Esophagus squamous epithelium (tissue), 5 donors: ENCODE measurements at places on chromosomes 1 and 21.

- H3K4me1 ChIP-seq, result peaks cover 57% of the 10 kb centered on the region
- H3K4me3 ChIP-seq, result peak overlapping the region; percentile 31
- H3K36me3 ChIP-seq, result no peaks in the 10 kb centered on the region
- H3K27ac ChIP-seq, result peak overlapping the region; percentile 78
Measured at GRCh38 chr1:40381268-40382107, 8.0 kb downstream of the SMAP2 start.

GRCh38 chr1:3119725-3120124 lies 50.7 kb downstream of the PRDM16 start:
- H3K27ac ChIP-seq, result no peak overlapping the region
- DNase-seq, result no peak

DNA sequence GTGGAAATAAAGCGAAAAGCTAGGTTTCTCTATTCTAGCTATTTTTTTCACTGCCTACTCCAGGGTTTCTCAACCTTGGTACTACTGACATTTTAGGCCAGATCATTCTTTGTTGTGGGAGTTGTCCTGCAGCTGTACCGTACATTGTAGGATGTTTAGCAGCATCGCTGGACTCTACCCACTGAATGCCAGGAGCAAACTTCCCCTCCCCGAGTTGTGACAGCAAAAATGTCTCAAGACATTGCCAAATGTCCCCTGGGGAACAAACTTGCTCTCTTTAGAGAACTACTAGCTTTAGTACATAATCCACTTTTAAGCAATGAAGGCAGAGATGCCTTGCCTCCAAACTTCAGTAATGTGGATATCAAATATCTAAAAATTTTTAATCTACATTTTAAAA lies 122.8 kb downstream of the PLPPR5 start:
- no peaks in the 10 kb centered on the region for H3K36me3 ChIP-seq
- H3K27me3 ChIP-seq, result no peaks in the 10 kb centered on the region
- no peak for DNase-seq
- H3K27ac ChIP-seq, result no peak overlapping the region

DNA sequence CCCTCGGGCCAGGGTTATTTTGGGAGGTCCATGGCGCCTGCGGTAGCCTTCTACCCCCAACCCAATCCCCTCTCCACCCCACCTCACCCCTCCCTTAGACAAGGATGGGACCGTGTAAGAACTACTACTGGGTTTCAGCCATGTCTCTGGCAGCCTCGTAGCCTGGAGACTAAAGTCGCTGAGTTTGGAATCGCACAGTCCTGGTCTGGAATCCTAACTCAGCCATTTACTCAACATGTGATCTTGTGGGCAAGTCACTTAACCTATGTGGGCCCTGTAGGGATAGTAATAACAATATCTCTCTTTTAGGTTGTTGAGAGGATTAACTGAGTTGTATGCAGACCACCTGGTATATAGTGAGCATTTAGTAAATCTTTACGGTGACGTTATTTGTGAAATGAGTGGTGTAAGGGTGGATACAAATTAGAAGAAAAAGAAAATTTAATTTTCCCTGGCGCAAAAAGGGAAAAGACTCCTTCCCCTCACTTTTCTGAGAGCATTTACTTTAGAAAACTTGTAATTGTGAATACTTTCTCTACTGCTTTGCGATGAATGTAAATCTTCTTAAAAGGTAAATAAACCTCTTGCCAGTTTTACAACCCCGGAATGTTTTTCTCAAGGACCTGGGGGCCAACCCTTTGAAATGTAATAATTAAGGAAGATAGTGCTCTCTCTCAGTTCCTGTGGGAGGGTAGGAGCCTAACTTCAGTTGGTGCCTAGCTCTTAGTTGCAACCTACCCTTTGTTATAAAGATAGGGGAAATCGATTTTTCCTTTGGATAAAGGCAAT lies 615 bp upstream of the MRPS15 start:
- H3K4me3 ChIP-seq, result peak overlapping the region; percentile 69
- H3K27me3 ChIP-seq, result no peaks in the 10 kb centered on the region
- DNase-seq, result no peak
- peaks cover 12% of the 10 kb centered on the region for H3K36me3 ChIP-seq
- H3K27ac ChIP-seq, result peak overlapping the region; percentile 87
- H3K4me1 ChIP-seq, result peaks cover 14% of the 10 kb centered on the region

DNA sequence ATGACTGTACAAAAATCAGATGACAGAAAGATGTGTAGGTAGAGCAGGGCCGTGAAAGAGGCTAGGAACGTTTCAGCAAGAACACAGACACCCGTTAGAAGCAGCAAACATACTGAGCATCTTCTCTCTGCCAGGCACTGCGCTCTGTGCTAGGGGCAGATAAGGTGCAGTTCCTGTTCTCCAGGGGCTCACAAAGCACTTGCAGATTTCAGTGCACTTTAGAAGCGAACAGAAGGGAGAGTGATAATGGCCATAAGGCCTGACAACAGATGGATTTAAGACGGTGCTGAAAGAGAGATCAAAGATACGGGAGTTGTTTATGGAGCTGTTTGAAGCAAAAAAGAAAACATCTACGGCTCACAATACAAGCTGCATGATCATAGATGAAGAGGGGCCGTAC lies 200.3 kb upstream of the FOXD3 start:
- H3K4me1 ChIP-seq, result no peaks in the 10 kb centered on the region
- H3K36me3 ChIP-seq, result no peaks in the 10 kb centered on the region
- no peak for DNase-seq
- no peak overlapping the region for H3K27ac ChIP-seq
- no peaks in the 10 kb centered on the region for H3K27me3 ChIP-seq
- H3K4me3 ChIP-seq, result no peak overlapping the region
